Esophagus muscularis mucosa (tissue), 4 donors: ENCODE measurements at places on chromosomes 1 and 21. TPM values are rescaled to one million over a fixed set of nuclear protein-coding genes. Genes with fewer than 3 reads are reported as not detected.

Gene CHIT1
- total RNA-seq: not detected

DNA sequence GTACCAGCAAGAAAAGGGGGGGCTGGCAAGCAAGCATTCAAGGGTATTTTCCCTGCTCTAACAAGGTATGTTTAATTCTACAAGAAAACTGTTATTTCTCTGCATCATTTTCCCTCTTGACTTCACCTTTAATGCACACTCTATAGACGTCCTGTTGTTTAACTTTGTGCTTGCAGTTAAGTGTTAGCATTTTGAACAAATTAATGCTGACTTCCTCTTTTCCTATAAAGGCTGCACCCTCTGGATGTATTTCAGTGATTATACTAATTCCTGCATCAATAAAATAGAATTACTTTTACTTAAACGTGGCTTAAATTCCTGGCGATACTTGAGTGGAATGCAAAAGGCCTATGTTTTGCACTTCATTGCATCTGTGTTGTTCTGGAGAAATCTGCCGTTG lies 183.3 kb downstream of the KCNJ6 start:
- no peaks in the 10 kb centered on the region for H3K4me1 ChIP-seq
- H3K36me3 ChIP-seq: no peaks in the 10 kb centered on the region
- DNase-seq: no peak
- no peak overlapping the region for H3K4me3 ChIP-seq

DNA sequence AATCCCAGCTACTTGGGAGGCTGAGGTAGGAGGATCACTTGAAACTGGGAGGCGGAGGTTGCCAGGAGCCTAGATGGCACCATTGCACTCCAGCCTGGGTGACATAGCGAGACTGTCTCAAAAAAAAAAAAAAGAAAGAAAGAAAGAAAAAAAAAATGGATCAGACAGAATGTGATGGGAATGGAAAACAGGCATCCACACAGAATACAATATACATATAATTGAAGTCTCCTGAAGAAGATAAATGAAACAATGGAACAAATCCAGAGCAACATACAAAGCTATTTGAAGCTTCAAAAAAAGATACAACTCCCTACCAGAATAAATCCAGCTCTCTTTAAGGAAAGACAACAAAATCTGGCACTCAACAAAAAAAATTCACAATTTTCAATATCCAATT lies 10.9 kb upstream of the EGLN1 start:
- no peak overlapping the region for H3K27ac ChIP-seq
- DNase-seq: no peak
- no peak overlapping the region for H3K4me3 ChIP-seq
- H3K4me1 ChIP-seq: no peaks in the 10 kb centered on the region

DNA sequence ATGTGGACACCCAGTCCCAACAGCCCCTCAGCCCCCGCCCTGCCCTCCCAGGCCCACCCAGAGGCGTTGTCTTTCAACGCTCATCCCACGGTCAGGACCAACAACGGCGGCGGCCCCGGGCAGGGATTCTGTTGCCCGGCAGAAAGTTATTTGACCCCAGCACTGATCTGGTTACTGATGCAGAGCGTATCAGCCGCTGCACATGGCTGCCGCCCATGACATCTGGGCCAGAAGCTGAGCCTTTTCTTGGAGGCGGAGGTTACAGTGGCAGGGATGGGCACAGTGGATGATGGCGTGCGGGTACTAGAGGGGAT lies 127.1 kb upstream of the ARHGEF16 start:
- H3K36me3 ChIP-seq: no peaks in the 10 kb centered on the region
- H3K4me1 ChIP-seq: peaks cover 15% of the 10 kb centered on the region
- peaks cover 72% of the 10 kb centered on the region for H3K27me3 ChIP-seq
- H3K27ac ChIP-seq: no peak overlapping the region

DNA sequence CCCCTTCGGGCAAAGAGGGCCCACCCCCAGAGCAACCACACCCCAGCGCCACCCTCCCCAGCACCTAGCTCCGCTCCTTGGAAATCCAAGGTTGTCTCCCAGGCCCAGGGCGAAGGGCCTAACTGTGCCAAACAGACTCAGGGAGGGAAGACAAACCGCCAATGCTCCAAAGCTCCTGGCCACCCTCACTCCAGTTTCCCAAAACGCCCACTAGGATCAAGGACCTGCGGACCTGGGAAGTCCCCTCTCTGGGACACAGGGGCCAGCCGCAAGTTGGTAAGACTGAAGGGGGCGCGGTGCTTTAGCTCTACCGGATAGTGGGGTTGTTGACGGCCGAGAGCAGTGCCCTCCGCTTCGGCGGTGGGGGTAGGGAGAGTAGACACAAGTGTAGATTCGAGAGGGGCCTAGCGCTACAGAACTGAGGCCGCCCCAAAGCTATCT lies 581 bp downstream of the IRF6 start:
- H3K4me3 ChIP-seq: peak overlapping the region; percentile 36
- H3K36me3 ChIP-seq: no peaks in the 10 kb centered on the region
- H3K4me1 ChIP-seq: peaks cover 19% of the 10 kb centered on the region
- DNase-seq: no peak

DNA sequence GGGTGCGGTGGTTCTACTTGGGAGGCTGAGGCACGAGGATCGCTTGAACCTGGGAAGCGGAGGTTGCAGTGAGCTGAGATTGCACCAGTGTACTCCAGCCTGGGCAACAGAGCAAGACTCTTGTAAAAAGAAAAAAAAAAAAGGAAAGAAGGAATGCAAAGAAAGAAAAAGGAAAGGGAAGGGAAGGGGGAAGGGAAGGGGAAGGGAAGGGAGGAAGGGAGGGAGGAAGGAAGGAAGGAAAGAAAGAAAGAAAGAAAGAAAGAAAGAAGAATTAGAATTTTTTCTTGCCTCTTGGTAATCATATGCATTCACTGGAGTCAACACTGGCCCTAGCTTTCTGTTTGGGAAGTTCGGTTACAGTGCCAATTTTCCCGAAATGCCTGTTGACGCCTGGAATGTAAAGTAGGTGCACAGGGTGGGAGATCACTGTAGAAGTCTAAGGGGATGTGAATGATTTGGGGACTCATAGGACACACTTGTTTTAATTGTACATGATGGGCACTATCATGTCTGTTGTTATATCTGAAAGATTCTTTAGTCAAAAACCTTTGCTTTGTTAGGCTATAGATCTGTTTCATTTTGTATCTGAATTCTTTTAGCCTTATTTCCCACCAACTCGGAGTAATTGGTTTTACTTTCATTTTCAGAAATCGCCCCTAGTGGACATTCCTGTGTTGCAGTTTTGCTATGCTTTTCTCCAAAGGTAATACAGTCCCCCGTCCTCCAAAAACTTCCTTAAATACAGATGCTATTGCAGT lies 59.8 kb upstream of the MORC3 start:
- no peak for DNase-seq
- H3K27me3 ChIP-seq: no peaks in the 10 kb centered on the region
- peaks cover 4% of the 10 kb centered on the region for H3K4me1 ChIP-seq
- H3K36me3 ChIP-seq: peaks cover 51% of the 10 kb centered on the region
- H3K27ac ChIP-seq: peak overlapping the region; percentile 72
